Nucleus accumbens (tissue), 56 donors: ENCODE measurements at places on chromosomes 2 and 18.
A peak's percentile ranks its signal among the peaks of the same experiment; 100 is the strongest.

DNA sequence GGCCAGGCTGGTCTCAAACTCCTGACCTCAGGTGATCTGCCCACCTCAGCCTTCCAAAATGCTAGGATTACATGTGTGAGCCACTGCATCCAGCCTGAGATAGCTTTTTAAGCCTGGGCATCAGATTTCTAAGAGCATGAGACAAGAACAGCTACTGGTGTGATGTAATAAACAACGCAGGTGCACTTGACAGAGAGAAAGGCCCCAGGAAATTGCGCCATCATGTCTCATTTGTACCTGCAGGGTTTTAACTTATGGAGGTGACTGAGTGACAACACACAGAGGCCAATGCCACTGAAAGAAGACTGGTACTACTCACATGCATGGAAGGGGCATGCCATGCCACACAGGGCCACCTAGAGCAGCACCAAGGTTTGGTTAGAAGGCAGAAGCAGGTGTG lies 209.4 kb downstream of the SP3 start:
- no peak for DNase-seq

GRCh38 chr2:200051611-200051945 lies 96.2 kb downstream of the MAIP1 start:
- no peak for DNase-seq

- no peak for DNase-seq
These were observed 213.4 kb downstream of the LTBP1 start for GRCh38 chr2:33160191-33160590.

GRCh38 chr18:79007440-79007839 lies 27.8 kb downstream of the SALL3 start:
- no peak for DNase-seq

GRCh38 chr2:161237392-161238264 lies 70.6 kb upstream of the PSMD14 start:
- peak; percentile 69 for DNase-seq

GRCh38 chr18:45374878-45375630 lies 240.2 kb upstream of the SLC14A2 start:
- DNase-seq = no peak

DNA sequence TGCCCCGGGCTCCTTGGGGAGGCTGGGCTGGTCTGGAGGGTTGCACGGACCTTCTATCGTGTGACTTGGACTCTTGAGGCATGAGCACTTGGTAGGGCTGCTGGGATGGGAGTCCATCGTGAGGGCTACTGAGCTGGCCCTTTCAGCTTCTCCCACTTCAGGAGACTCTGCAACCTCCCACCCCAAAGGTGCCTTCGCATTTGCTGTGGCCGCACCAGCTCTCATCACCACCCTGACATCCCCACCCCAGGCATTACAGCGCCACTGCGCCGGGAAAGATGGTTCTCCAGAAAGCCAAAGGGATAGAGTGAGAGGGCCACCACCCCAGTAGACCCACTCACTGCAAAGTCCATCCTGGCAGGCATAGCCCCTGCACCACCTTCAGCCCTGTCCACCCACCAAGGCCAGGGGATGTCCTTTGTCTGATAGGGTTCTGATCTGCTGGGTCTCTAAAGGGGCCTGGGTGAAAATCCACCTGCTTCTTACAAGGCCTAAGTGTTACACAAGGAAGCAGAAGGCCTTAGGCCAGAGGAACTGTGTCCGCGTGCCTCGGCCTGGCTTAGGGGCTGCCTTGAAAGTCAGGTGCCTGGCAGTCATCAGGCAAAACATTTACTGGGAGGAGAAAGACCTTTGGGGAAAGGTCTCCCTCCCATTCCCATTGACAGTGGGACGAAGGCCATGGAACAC lies 5.1 kb downstream of the EHD3 start:
- no peak for DNase-seq

DNA sequence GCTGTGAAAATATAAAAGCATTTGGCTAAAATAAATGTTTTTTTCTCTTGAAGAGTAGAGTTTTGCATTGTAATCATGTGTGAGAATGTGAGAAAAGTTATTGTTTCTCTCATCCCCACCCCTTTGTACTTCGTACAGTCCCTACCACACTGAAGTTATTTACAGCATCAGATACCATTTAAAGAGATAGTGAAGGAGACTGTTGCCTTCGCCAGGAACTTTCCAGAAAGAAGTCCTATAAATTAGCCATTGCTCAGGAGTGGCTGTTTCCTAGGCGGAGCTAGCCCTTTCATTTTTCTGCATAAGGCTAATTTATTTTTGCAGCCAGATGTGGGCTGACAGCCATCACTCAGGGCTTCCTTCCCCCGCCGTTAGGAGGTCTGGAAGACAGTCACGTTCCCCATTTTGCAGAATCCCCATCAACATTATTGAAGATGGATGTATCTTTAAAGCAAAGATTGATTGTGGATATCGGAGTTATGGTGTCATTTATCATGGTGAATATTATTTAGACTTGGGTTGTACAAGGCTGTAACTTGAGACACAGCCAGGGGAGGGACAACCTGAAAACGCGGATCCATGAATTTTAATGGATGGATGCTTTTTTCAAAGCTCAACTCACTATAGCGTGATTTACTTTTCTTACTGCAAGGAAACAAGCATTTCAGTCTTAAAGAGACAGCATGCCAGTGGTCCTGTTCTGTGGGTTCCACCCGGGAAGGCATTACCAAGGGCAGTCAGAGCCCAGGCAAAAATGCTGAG lies 17.1 kb downstream of the TSHZ1 start:
- no peak for DNase-seq
